ENCODE measurements at places on chromosomes 3 and 15. TPM values are rescaled to one million over a fixed set of nuclear protein-coding genes. Genes with fewer than 3 reads are reported as not detected.
A peak's percentile ranks its signal among the peaks of the same experiment; 100 is the strongest.

LRRC2 gene
- 0.04 TPM for total RNA-seq

DNA sequence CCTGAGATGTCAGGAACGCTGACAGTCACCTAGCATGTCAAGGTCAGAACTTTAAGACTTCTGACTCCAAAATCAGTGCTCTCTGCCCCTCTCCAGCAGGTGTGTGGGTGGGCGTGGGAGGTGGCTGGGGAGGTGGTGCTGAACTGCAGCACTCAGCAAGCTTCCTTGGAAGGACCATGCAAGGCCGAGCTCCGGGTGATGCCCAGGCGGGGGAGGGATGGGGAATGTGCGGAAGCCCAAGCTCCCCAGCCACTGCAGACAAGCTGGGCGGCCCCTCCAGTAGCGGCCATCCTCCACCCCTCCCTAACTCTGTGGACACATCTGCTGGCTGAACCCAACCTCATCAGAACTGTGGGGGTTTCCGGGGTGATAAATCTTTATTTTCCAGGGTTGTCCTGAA, 296.6 kb downstream of the TLE3 start:
- DNase-seq, result no peak

NDUFB4 gene
- total RNA-seq, result 463 TPM

- DNase-seq, result no peak
These were observed 154.1 kb downstream of the FBLN2 start for GRCh38 chr3:13703071-13703470.

SLC2A2 gene
- total RNA-seq, result not detected

GP5 gene
- total RNA-seq, result not detected

DNA sequence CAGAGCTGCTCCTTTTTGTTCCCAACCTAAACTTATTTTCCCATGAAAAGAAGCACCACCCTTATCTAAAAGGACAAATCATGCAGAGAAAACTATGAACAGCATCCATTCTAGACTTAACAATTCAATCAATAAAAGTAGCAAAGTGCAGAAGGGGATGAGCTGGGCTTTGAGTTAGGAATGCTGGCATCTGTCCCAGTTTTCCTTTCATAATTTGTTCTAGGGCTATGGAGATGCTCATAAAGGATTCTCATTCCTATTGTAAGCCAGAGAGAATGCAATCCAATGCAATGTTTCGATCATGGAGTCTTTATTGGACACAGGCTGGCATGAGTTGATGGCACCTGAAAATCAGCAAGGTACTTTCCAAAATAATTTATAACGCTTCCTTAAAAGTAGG, 330.6 kb downstream of the VPS13C start:
- DNase-seq, result no peak

PRKCD gene
- 1.2 TPM for total RNA-seq

- no peak for DNase-seq
These were observed 38.5 kb upstream of the TNFAIP8L3 start for GRCh38 chr15:51133140-51133765.

DNA sequence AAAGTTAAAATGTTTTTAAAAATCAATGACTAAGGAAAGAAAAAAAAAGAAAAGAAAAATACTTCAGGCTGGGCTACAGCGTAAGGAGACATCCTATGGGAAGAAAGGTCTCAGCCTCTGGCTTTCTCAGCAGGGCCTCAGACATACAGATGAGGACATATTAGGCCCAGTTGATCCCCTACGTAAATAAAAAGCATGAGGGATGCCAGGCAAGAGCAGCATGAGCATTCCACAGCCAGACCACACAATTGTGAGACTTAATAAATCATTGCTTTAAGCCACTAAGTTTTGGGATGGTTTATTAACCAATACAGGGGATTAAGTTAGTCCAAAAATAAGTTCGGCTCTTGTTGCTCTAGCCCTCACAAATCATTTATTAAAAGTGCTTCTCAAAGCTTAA, 394.1 kb upstream of the NECTIN3 start:
- no peak for DNase-seq

DNA sequence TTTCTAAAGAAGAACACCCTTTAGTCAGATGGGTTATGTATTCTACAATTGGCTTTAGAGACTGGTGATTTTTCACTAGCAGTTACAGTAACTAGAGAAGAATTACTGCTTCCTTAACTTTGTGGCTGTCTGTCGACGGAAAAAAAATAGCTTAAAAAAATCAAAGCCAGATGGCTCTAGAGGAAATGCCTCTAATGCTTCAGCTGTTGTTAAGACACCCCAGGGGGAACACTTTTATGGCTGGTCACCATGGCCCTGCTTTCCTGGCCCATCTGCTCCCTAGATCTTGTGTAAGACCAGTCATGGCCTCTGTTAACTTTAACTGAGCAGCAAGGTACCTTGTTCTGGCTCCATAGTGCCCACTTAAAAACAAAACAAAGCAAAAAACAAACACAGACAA, 198.6 kb upstream of the PLSCR5 start:
- peak; percentile 9 for DNase-seq

- peak; percentile 36 for DNase-seq
These were observed 993 bp upstream of the ISL2 start for GRCh38 chr15:76335307-76336253.

CAPN3 gene
- total RNA-seq, result 0.43 TPM

DNA sequence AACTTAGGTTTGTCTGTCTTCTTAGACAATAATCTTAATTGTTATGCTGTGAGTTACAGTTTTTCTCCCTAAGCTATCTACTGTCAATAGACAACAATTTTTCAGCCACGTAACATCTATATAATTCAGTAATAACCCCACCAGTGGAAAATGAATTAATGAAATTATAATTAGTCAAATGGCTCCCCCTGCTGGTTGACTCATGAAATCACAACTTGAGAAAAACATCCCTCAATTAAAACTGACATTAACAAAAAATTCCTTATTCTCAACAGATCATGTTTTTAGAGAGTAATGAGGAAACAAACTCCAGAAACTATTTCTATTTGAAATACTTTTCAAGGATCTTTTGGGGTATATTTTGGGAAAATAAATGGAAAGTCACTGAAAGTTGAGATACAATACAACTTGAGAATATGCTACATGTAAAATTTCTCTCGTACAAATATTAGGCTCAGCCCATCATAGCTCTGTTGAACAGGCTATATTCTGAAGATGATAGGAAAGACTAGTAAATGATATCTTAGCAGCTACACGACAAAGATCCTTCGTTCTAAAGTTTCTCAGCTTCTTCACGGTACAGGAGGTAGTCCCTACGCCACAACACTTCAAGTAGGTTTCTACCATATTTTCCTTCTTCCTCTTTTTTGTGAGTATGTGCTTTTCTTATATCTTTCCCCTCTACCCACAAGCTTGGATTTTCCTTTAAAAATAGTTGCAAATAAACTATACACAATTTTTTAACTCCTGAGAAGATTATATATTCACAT, 20.7 kb downstream of the PPP1R2 start:
- no peak for DNase-seq

TAGLN3 gene
- not detected for total RNA-seq

GRCh38 chr15:83275412-83275811, 9.1 kb downstream of the BNC1 start:
- DNase-seq, result no peak

GRCh38 chr3:55641964-55642363, 154.9 kb upstream of the WNT5A start:
- DNase-seq, result no peak

DNA sequence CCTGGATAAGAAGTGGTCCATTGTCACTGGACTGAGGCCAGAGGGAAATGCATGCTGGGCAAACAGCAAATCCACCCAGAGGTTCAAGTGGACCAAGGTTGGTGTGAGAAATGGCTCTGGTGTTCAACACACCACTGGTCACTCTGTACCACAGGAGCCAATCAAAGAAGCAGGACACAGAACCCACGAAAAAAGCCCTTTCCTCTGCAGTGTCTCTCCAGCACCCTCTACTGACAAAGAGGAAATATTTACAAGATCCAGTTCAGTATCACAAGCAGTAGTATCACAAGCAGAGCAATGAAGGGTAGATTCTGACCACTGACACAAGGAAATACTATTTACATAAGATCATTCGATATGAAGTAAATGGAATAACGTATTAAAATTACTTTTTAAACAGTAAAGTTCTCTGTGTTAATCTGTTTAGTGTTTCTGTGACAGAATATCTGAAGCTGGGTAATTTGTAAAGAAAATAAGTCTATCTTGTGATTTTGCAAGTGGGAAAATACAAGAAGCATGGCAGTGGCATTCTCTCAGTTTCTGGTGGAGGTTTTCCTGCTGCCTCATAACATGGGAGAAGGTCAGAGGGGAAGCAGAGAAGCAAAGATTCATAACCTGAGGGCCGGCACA, 390.7 kb downstream of the EFHB start:
- DNase-seq, result peak; percentile 2

GRCh38 chr3:89925976-89926375, 818.6 kb downstream of the EPHA3 start:
- DNase-seq, result no peak

CHRM5 gene
- total RNA-seq, result not detected

DNA sequence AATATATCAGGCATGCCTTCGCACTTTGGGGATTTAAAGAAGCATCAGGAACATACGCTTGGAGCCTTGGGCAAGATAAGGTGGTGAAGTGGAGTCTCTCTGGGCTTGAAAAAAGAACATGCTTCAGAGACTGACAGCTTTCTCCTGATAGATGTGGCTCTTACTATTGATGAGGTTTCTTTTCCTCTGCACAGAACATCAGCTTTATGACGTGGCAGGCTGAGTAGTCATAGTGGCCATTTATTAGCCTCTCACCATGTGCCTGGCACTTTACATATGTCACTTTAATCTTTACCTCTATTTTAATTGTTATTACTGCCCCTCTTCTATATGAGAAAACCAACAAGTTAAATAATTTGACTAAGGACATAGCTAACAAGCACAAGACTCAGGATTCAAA, 19.0 kb upstream of the LRRC58 start:
- DNase-seq, result no peak

TRPC1 gene
- total RNA-seq, result 9.8 TPM

- DNase-seq, result no peak
These were observed 200.4 kb upstream of the ADAMTS9 start for GRCh38 chr3:64888165-64888564.

KCNH8 gene
- total RNA-seq, result not detected

DNA sequence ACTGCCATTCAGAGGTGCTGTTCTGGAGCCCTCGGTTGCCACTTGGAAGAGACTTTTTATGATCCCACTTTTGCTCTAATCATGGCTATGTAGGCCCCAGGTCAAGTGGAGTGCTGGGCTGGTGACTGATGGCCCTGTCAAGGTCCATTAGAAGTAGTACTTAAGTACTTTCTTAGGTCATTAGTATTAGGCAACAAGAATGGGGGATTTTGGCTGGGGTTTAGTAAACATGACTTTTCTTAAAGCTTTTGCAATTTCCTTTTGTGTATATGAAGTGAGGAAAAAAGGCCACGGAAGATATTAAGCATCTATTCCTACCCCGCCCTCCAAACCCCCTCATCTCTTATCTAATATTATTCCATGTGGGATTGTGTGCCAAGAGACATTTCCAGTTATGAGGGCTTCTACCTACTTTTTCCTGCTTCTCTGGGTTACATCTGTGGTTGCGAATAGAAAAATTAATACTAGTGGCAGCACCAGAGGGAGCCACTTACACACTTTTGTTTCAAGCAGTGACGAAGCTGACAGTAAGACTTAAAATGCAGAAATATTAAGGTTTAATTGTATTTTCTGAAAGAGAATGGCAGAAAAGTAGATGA, 13.9 kb downstream of the NLGN1 start:
- peak; percentile 56 for DNase-seq

Data from H4 (cell line).